ENCODE measurements at places on chromosomes 7 and 10.

DNA sequence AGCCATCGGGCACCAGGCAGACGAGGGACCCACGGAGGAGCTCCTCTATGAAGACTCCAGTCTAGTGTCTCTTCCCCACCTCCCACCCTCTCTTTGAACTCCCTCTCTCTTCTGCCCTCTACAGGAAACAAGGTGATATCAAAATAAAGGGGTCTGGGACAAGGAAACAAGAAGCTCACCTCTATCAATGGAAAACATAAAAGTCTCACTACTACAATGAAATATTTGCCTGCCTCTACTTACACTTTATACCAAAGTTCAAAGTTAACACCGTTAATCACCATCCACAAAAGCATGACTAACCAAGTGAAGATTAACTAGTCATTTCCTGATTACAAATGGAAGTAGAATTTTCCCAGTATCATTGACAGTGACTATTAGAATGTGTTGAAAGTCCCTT lies 82.2 kb downstream of the PARD3 start:
- DNase-seq, result no peak

DNA sequence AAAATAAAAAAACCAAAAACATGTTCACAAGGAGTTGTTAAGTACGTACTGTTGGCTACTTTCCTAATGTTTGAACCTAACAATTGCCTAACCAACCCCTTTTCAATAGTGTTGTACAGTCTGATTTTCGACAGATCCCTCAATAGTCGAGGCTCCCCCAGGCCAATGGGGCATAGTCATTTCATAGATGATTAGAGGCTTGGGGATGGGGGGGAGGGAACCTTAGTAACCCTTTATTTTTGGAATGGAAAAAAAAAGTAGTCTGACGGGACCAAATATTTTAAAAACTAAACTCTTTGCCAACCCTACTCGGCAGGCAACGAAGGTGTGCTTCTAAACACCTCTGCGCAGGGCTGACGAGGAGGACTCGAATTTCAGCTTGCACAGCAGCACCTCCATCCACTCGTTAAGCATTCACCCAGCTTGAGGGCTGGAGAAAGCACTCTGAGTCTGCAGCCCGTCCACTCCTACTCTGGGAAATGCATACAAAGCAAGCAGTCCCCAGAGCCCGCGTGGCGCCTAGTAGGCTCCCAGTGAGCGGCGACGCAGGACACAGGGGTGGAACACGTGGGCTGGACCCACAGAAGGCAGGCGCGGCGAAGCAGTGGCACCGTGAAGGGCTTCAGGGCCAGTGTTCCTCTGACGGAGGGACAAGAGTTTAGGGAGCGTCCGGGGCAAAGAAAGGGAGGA lies 899 bp downstream of the PUS7 start:
- no peak for DNase-seq

DNA sequence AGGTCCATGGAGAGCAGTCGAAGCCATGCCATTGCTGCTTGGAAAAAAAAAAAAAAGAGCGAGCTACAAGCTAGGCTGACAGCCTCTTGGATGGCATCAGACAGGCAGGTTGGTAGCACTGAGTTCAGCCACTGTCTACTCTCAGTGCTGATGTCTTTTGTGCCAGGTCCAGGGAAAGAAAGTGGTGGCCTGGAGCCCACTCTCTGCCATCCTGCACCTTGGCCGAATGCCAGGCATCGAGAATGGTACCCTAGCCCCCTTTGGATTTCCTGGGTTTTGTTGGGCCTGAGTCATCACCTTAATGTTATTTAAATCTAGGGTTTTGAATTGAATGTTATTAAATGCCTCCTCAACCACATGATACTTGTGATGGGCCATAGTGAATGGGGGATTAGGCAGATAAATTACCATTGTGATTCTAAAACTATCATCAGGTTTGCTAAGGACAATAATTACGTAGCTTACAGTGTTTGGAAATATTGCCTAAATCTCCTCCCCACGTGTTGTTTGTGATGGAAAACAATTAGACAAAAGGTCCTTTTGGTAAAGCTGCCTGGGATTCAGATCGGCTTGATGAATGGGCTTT lies 195.7 kb upstream of the GPR26 start:
- DNase-seq, result no peak

DNA sequence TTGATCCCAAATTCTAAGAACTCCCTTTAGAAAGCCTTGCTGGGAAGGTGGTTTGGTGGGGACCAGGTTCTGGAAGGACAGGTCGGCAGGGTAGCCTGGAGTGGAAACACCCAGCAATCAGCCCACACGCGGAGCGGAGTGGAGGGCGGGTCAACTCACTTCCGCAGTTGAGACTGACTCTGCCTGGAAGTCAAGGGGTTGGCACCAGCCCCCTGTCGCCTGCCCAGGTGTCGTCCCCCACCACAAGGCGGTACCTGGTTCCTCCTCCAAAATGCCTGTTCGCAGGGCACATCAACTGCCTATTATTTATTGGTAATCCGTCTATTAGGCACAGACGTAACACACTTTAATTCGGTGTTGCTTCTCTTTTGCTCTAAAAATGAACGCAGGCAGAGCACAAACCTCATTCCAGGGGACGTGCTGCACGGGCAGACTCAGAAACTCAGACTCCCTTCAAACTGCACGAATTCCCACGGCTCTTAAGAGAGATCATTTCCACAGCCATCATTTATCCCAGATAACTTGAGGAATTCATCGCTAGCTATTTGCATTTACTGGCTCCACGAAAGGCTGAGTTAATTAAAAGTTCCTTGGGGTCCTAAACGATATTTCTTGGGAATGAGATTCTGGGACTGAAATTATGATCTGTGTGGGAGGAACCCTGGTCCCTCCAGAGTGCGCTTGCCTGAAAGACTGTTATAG lies 248.2 kb upstream of the PPP2R2D start:
- no peak for DNase-seq

DNA sequence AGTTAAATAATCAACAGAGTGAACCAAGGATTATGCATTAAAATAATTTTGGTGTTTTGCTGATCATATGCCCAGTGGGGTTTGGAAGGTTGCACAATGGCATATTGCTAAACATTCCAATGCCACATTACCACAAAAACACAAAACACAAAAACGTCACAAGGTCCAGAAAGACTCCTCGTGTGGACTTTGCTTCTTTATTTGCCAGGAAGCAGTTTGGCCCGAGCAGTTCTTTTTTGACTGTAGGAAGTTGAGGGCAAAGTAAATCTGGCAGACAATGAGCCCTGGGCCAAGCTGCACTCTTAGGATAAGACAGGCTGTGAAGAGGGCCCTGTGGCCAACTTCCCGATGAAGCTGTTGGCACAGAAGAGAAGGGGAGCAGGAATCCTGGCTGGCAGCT lies 39.2 kb upstream of the SLC35B4 start:
- DNase-seq, result no peak

DNA sequence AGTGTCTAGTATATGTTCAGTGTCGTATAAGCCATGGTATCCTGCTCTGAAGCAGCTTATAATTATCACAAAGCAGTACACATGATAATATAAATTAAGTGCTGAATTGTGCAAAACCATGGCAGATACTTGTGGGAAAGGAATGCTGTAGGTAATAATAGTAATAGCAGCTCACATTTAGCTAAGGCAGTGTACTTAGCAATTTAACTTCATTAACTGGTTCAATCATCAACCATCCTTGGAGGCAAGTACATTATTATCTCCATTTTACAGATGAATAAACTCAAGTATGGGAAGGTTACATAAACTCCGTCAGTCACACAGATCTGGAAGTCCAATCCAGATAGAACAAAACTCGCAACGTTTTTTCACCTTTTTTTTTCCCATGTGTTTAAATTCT lies 21.6 kb upstream of the RNF148 start:
- DNase-seq, result no peak

- no peak for DNase-seq
Measured at GRCh38 chr10:16966991-16967865, 150.0 kb upstream of the RSU1 start.

All from GM12864 (cell line).